DMS53 (cell line): ENCODE measurements at places on chromosomes 11 and 22.

DNA sequence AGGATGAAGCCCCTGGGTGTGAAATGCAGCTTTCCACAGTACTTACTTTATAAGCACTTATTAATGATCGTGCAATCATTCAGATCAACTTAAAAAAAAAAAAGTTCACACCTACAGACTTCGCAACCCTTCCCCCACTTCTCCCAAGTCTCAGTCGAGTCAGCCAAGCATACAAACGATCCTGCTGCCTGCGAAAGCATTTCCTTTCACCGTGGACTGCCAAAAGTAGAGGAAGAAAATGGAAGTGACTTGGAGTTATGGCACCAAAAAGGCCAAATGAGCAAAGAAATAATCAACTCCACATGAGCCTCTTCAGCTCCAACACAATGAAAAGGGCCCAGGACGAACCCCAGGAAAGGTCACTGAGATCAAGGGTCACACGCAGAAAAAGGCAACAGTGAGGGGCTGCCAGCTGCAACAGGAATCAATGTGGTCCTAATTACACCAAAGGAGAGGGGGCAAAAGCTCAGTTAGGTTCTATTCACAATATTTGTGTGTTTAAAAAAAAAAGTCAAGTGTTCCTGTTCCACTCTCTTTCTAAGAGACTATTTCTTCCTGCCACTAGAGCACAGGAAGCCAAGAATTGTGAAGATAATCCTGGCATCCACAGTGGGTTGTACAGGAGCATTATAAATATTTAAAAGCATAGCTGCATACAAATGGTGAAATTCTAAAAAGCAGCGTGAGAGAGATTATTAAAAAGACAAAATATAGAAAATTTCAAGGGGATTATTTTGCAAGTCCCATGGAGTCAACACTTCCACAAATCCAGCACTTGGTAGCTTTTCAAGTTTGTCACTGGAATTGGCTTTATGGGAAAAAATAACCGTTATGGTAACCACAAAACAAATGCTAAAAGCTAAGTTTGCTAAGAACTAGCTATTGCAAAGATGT lies 28.4 kb downstream of the CDON start:
- no peak for DNase-seq

DNA sequence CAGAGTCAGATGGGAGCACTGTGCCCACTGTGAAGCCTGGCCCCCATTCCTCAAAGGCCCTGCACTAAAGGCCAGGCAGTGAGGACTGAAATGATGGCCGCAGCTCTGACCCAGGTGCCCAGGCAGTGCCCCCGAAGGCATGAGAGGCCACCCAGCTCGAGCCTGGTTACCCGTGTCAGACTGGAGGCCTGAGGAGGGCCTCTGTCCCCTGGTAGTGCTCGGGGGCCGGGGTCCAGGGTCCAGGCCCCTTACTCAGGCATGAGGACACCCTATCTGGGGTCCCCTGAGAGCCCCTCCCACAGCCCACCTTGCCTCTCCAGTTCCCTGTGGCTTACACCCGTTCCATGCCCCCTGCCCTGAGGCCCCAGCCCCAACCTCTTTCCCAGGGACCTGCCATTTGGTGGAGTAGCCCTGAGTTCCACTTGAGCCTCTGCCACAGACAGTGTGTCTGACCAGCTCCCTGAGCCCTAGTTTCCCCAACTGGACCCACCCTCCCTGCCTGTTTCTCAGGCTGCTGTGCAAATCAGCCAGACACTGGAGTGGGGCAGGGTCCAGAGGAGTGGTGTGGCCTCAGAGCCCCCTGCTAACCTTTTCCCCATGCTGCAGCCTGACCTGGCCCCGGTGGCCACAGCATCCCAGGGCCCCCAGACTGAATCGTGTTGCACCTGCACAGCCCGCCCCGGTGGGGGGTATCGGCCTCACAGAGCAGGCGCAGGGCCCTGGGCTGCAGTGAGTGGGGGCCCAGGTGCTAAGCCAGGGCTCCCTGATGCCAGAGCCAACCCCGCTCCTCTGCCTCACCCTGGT lies 10.8 kb upstream of the ANKRD13D start:
- no peak for DNase-seq

DNA sequence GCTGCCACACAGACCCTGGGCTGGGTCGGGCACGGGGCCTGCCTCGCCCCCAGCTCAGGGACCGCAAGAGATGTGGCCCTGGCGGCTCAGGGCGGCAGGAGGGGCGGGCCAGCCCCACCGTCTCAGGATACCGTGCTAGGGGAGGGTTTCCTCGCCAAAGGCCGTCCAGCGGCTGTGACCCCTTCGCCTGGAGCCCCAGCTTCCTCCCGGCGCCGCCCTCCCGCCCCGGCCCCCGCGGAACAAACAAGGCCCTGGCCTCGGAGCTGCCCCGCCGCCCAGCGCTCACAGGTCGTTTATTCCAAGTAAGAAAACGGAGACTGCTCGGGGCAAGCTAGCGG lies 543 bp upstream of the AP2A2 start:
- no peak for DNase-seq

DNA sequence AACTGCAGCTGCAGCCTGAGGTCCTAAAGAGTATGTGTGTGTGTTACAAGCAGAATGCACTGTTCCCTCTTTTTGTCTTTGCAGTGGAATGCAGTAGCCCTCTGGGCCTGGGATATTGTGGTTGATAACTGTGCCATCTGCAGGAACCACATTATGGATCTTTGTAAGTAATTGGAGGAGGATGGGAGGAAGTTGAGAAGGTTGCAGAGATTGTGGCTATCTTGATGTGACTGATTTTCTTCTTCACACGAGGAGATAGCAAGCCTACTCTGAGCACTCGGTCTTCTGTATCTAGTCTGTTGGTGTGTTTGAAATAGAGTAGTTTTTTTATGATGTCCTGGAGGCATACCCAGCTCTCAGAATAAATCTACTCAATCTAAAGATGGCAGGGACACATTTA lies 2.3 kb downstream of the RBX1 start:
- DNase-seq: no peak

- peak; percentile 90 for DNase-seq
Measured at GRCh38 chr11:119094816-119095065, 6.9 kb downstream of the DPAGT1 start.

- DNase-seq: peak; percentile 87
Measured at GRCh38 chr11:3109921-3110706, 52.9 kb upstream of the CARS1 start.

DNA sequence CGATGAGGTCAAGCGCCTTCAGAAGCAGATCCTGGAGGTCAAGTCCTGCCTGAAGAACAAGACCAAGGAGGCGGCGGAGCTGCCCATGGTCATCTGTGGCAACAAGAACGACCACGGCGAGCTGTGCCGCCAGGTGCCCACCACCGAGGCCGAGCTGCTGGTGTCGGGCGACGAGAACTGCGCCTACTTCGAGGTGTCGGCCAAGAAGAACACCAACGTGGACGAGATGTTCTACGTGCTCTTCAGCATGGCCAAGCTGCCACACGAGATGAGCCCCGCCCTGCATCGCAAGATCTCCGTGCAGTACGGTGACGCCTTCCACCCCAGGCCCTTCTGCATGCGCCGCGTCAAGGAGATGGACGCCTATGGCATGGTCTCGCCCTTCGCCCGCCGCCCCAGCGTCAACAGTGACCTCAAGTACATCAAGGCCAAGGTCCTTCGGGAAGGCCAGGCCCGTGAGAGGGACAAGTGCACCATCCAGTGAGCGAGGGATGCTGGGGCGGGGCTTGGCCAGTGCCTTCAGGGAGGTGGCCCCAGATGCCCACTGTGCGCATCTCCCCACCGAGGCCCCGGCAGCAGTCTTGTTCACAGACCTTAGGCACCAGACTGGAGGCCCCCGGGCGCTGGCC lies 11.0 kb downstream of the RASD2 start:
- DNase-seq: no peak

- DNase-seq: peak; percentile 59
Measured at GRCh38 chr22:50473855-50474671, 772 bp downstream of the SBF1 start.

DNA sequence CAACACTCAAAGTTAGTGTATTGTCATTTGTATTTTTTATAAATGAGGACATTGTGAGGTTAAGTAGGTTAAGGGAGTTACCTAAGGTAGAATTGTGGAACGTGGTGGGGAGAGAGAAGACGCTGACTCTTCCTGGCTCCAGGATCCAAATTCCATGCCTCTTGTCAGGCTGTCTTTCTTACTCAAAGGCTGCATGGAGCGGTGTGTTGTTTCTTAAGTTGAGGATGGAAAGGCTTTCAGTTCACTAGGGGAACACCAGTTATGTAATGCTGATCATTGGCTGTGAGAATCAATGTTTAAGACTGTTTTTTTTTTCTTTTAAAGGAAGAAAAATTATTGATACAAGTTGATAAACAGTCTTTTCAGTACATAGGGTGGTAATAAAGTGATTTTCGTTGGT lies 2.9 kb downstream of the UBE2L3 start:
- DNase-seq: no peak

DNA sequence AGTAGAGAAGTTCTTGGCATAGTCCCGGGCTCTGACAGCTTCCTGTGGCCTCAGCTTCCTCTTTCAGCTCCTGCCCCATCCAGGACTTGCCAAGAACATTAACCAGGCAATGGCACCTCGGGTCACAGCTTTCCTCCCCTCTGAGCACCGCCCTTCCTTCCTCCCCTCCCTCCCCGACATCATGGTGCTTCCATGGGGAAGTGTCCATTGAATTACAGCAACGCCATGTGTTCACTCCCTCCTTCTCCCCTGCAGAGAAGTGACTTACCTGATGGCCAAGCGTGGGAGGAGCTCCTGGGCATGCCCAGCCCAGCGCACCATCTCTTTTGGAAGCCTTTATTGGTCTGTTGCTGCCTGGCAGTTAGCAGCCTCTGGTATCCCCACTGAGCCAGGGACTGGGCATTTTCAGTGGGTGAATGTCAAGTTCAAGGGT lies 25.8 kb upstream of the DAGLA start:
- DNase-seq: no peak

DNA sequence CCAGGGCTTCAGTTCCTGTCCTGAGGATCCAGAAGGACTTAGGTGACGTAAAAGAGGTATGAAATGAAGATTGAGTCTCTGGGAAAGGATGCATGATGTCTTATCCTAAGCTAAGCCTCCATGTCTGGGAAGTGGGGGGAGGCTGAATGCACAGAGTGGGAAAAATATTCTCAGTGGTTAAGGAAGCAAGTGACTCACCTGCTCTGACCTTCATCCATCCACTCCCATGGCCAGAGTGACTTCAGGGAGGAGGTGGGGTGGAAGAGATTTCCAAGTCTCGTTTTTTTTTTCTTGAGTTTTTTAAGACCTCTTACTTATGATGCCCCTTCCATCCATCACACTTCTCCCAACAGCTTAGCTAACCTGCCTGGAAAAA lies 32.5 kb upstream of the POLD3 start:
- DNase-seq: no peak

DNA sequence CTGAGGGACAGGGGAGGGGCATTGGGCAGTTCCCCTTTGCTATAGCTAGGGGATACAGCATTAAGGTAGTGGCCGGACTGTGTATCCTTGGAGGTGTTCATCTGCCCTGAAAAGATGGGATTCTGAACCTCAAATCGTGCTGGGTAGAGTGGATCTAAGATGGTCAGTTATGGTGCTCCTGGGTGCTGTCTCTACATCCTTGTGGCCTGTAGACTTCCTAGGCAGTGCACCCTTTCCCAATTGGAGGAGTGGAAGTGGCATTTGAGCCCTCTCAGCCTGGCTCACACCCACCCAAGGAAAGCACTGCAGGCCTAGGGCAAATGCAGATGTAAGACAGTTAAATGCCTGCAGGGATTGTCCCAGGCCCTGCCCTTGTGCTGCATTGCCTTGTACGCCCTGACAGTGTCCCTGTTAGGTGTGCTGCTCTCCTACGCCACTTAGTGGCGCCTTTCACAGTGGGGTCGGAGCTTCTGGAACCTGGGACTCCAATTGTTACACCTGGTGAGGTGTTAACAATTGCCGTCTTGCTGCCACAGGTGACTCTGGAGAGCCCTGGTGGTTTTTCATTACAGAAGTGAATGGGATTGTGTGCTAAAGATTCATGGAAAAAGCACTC lies 35.0 kb downstream of the PPFIBP2 start:
- DNase-seq: peak; percentile 79

DNA sequence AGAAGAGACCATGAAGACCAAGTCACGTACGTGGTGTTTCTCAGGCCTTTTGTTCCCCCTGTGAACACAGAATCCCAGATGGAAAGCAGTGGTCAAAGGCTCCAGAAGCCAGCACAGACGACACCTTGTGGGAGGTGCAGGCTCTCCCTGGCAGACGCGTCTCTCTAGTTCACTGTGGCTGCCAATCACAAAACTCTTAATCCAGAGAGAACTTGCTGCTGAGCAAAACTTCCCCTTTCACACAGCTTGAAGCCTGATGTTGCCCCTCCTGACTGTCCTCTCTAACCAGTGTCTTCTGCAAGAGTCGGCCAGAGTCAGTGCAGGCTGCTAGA lies 67.1 kb downstream of the PIWIL3 start:
- DNase-seq: peak; percentile 45

GRCh38 chr11:87368858-87369480 lies 331.2 kb downstream of the TMEM135 start:
- DNase-seq: no peak

- DNase-seq: no peak
Measured at GRCh38 chr11:59365232-59366018, 6.7 kb downstream of the OR5AN1 start.

GRCh38 chr22:36922711-36923110 lies 9.3 kb downstream of the CSF2RB start:
- DNase-seq: no peak
